Airway epithelial cell (primary cell): ENCODE measurements at places on chromosomes 12 and 14. TPM values are rescaled to one million over a fixed set of nuclear protein-coding genes. Genes with fewer than 3 reads are reported as not detected.

OR4E2 gene
- not detected in 2 replicates for total RNA-seq

PLD4 gene
- total RNA-seq = not detected in 2 replicates

TAS2R9 gene
- not detected in 2 replicates for total RNA-seq

BMP4 gene
- total RNA-seq = 1.3 and 2.0 TPM in 2 replicates

CLEC14A gene
- 0.05 TPM in 1 of 2 replicates, not detected in the other for total RNA-seq

GALNT9 gene
- total RNA-seq = not detected in 2 replicates

ARHGEF25 gene
- 0.19 and 0.99 TPM in 2 replicates for total RNA-seq

EIF2S3B gene
- 0.09 and 0.42 TPM in 2 replicates for total RNA-seq

PPM1H gene
- 0.09 and 0.28 TPM in 2 replicates for total RNA-seq

PRH1 gene
- total RNA-seq = 1.5 and 2.4 TPM in 2 replicates

NGB gene
- total RNA-seq = 0.23 TPM in 1 of 2 replicates, not detected in the other

CATSPERB gene
- 0.42 and 1.6 TPM in 2 replicates for total RNA-seq

TMEM116 gene
- total RNA-seq = 2.2 and 4.4 TPM in 2 replicates

IL31 gene
- not detected in 2 replicates for total RNA-seq

LALBA gene
- not detected in 2 replicates for total RNA-seq

SLC25A47 gene
- not detected in 2 replicates for total RNA-seq

GMPR2 gene
- total RNA-seq = 30.3 and 45.9 TPM in 2 replicates

RIMBP2 gene
- total RNA-seq = not detected in 2 replicates

B4GALNT1 gene
- total RNA-seq = 0.71 and 1.1 TPM in 2 replicates

ARID4A gene
- total RNA-seq = 3.6 and 5.0 TPM in 2 replicates

TAC3 gene
- total RNA-seq = not detected in 2 replicates

GDF3 gene
- not detected in 2 replicates for total RNA-seq

CORO1C gene
- 123 and 141 TPM in 2 replicates for total RNA-seq

AGAP2 gene
- total RNA-seq = 0.14 and 0.56 TPM in 2 replicates

NUAK1 gene
- 8.0 and 21.9 TPM in 2 replicates for total RNA-seq

IFT81 gene
- total RNA-seq = 6.0 and 8.4 TPM in 2 replicates

GARIN6 gene
- total RNA-seq = not detected in 2 replicates

NRXN3 gene
- 0.63 and 0.98 TPM in 2 replicates for total RNA-seq

TNFAIP2 gene
- 4.4 and 5.4 TPM in 2 replicates for total RNA-seq

PAX9 gene
- total RNA-seq = 12.0 and 20.9 TPM in 2 replicates
